ENCODE measurements at places on chromosomes 5 and 9. TPM values are rescaled to one million over a fixed set of nuclear protein-coding genes. Genes with fewer than 3 reads are reported as not detected.

Gene KDM4C
- total RNA-seq = 16.8 TPM

Gene TYRP1
- total RNA-seq = 102 TPM

Gene EIF4EBP3
- 20.6 TPM for total RNA-seq

- no peak for DNase-seq
Measured at GRCh38 chr5:77163453-77163852, 47.0 kb upstream of the PDE8B start.

GRCh38 chr5:9419794-9420193, 126.1 kb downstream of the SEMA5A start:
- DNase-seq = no peak

- DNase-seq = no peak
Measured at GRCh38 chr5:142404046-142404477, 79.2 kb upstream of the SPRY4 start.

DNA sequence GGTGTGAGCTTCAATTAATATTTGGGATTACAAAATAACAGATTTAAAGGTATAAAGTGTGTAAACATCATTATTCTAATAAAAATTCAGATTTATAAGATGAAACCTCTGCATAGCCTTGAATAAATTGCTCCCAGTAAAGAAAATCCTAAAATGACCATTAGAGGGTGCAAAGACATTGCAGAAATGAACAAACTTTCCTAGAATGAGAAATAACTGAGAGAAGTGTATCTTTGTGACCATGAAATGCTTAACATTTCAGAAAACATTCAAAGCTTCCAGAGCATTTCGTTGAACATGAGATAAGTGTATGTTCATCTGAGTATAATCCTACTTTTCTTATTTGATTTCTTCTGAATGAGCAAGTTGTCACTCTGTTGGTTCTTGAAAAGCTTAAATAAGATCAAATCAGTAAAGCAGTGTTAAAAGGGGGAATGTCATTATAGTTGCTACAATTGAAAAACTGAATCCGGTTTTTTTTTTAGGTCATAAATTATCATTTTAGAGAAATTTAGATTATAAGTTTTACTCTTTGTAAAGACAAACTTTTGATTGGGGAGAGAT, 24.7 kb upstream of the NUDT12 start:
- no peak for DNase-seq

DNA sequence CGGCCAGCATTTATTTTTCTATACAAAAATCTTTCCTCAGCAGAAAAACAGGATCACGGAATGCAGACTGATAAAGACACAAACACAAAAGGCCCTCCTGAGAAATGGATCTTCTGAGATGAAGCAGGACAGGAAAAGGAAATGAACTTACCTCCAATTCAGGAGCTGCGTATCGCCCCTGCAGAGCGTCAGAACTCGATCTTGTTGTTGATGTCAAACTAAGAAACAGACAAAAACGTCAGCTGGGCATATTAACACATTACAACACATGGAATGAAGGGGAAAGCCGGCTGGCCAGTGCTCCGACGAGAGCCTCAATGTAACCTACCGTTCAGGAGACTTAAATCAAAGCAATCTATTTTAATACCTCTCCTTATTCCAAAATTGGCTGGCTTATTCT, 105.1 kb downstream of the SERINC5 start:
- no peak for DNase-seq

- no peak for DNase-seq
Measured at GRCh38 chr5:57215629-57216195, 41.9 kb downstream of the GPBP1 start.

- no peak for DNase-seq
Measured at GRCh38 chr9:116550696-116551436, 136.2 kb upstream of the TRIM32 start.
